ENCODE measurements at places on chromosomes 5 and 9. TPM values are rescaled to one million over a fixed set of nuclear protein-coding genes. Genes with fewer than 3 reads are reported as not detected.

DNA sequence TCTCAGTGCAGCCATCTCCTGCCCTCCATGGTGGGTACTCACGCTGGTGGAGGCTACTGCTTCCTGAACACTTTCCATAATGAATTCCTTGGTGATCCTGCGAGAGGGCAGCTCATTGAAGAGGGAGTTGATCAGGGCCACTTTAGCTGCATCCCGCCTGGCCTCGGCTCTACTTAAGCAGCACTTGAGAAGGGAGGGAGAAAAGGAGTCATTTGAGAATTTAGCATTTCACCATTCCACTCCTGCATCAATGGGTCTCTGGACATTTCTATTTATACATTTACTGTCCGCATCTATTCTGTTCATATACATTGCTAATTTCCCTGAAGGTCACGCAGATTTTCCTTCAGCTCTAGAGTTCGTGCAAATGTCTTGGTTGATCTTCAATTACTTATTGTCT is 35.1 kb downstream of the LIX1 start:
- no peaks in the 10 kb centered on the region for H3K4me1 ChIP-seq
- no peaks in the 10 kb centered on the region for H3K27me3 ChIP-seq
- H3K4me3 ChIP-seq = no peak overlapping the region
- DNase-seq = no peak
- H3K27ac ChIP-seq = no peak overlapping the region
- H3K36me3 ChIP-seq = no peaks in the 10 kb centered on the region

DNA sequence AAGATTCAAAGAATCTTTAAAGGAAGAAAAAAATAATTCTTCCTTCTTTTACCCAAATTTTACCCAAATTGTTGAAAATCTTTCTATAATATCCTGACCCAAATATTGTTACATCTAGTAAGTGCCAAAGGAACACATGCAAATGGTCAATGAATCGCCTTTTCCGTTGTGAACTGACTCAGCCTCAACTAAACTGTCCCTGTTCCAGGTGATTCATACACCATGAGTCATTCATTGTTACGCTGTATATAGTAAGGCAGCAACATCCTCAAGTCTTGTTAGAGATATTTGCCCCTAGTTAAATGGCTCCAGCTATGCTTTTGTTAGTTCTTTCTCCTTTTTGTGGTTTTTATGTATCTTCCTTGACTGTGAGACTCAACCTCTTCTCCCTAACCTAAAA is 9.7 kb downstream of the PTGER4 start:
- peak overlapping the region; percentile 30 for H3K27ac ChIP-seq
- H3K4me1 ChIP-seq = peaks cover 40% of the 10 kb centered on the region
- no peaks in the 10 kb centered on the region for H3K27me3 ChIP-seq
- peak; percentile 93 for DNase-seq
- no peak overlapping the region for H3K4me3 ChIP-seq

DNA sequence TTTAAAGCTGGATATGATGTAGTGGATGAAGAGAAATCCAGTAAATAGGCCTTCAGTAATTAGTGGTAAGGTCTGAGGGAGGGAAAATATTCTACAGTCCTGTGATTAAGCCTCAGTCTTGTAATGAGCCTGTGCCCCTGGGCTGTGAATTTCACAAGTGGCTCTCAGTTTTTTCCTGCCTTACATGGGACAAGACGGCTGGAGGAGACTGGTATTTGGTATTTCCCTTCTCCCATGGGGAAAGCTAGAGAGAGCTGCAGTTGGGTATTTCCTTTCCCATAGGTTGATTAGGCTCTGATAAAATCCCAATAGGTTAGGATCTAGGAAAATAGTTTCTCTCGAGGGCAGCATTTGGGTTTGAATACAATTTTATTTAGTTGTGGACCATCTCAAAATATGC is 62.2 kb upstream of the GNA14 start:
- no peak for DNase-seq
- H3K4me1 ChIP-seq = peaks cover 42% of the 10 kb centered on the region
- H3K27ac ChIP-seq = no peak overlapping the region
- H3K4me3 ChIP-seq = no peak overlapping the region
- H3K36me3 ChIP-seq = no peaks in the 10 kb centered on the region

DNA sequence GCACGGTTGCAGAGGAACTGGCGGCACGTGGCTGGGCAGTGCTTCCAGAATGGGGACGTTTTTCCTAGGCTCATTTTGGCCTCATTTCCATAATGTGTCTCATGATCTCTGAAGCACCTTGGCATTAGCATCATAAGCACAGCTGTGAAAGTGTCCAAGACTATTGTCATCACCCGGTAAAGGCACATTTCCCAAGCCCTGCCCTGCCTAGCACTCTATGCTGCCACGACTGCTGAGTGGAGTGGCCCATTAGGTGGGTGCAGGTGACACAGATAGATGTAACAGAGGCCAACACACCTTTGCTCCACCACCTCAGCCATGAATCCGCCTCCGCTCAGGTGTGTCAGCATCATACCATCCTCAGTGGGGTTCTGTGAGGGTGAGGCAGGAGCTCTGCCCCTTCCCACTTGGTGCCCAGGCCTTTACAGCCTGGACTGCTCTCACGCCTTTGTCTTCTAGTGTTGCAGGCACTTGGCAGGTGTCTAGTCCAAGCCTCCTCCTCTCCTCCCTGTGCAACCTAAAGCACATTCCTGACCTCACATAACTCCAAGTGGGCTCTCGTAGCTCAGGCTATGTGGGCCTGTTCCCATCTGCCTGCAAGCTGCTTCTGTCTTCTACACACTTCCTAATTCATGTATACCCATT is 213.0 kb downstream of the FSTL4 start:
- H3K4me3 ChIP-seq = no peak overlapping the region
- no peaks in the 10 kb centered on the region for H3K27me3 ChIP-seq
- no peaks in the 10 kb centered on the region for H3K36me3 ChIP-seq
- DNase-seq = no peak

- no peaks in the 10 kb centered on the region for H3K27me3 ChIP-seq
- DNase-seq = no peak
- no peak overlapping the region for H3K4me3 ChIP-seq
- H3K4me1 ChIP-seq = peaks cover 10% of the 10 kb centered on the region
- no peaks in the 10 kb centered on the region for H3K36me3 ChIP-seq
These were observed 22.5 kb downstream of the PRDM6 start for GRCh38 chr5:123111502-123111901.

DNA sequence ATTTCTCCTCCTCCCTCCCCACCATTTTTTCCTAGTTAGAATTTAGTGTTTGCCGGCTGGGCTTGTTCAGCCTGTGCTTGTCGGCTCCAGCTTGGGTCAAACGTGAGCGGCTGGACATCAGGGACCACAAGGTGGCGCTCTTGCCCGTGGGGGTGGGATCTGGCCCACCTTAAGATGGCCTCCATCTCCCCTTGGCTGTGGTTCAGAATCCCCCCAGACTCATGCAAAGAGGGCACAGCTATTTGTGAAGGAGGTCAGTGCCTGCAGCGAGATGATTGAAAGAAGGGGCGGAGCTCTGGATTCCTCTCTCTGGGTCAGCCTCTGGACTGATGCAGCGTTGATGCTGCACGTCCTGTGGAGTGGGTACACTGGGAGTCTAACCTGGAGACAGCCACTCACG is 283.3 kb upstream of the TUT7 start:
- no peak for DNase-seq
- no peak overlapping the region for H3K4me3 ChIP-seq
- H3K36me3 ChIP-seq = no peaks in the 10 kb centered on the region
- 0 out of 2 replicates have a peak, but pooled peaks cover 6% of the 10 kb centered on the region for H3K4me1 ChIP-seq
- H3K27ac ChIP-seq = no peak overlapping the region

Gene UBTD2
- total RNA-seq = 21.7 TPM

Gene SH3PXD2B
- 26.1 TPM for total RNA-seq

Gene TMEM171
- 7.8 TPM for total RNA-seq

Measured in PC-9 (cell line).